HCEC 1CT (cell line): ENCODE measurements at places on chromosomes 7 and 10.

GRCh38 chr10:58384095-58384494, 1.1 kb upstream of the TFAM start:
- DNase-seq: no peak

GRCh38 chr7:27174874-27175625, 930 bp upstream of the HOXA10 start:
- peak; percentile 41 for DNase-seq

- DNase-seq: peak; percentile 39
Observed at GRCh38 chr7:27113991-27114769, 11.7 kb upstream of the HOXA2 start.

- no peak for DNase-seq
Observed at GRCh38 chr7:137935884-137936508, 65.9 kb downstream of the CREB3L2 start.

- DNase-seq: no peak
Observed at GRCh38 chr7:76330261-76330660, 27.8 kb downstream of the HSPB1 start.

DNA sequence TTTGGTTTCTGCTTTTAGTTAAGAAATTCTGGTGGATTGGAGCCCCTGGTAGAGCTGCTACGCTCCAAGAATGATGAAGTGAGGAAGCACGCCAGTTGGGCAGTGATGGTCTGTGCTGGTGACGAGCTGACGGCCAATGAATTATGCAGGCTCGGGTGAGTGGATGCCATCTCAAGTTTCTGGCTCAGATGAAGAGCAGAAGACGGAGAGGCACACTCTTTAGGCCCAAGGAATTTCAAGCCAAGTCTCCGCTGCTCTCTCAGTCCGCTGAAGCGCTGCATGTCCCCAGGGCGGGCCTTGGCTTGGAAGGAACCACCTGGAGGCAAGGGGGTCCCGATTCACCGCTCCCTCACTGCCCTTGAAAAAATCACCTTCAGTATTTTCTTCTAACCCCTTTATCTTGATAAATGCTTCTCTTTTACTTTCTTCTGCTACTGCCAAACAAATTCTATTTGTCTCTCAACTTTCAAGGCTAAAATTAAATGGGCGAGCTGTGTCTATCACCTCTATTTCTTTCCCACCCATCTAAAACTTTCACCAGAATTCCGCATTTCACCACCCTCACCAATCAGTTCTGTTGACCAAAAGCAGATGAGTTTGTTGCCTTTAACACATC, 74.2 kb downstream of the ARMC3 start:
- no peak for DNase-seq

- DNase-seq: no peak
Observed at GRCh38 chr7:13949445-13949844, 40.0 kb downstream of the ETV1 start.

GRCh38 chr10:102246261-102246660, 929 bp downstream of the GBF1 start:
- no peak for DNase-seq

DNA sequence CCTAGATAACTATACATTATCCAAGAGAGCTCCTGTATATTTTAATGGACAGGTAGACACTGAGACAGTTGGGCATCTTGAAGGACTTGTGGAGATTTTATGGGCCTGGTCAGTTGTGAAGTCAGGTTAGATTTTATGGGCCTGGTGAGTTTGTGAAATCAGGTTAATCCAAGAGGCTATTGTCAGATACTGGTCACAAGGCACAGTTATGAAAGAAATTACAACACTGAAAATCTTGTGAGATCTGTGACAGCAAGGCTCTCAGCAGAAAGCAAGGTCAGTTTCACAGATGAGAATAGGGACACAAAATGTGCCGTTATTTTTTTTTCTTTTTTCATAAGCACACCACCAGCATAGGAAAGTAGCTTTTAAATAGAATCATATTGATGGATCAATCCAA, 167.6 kb downstream of the VTI1A start:
- DNase-seq: no peak

DNA sequence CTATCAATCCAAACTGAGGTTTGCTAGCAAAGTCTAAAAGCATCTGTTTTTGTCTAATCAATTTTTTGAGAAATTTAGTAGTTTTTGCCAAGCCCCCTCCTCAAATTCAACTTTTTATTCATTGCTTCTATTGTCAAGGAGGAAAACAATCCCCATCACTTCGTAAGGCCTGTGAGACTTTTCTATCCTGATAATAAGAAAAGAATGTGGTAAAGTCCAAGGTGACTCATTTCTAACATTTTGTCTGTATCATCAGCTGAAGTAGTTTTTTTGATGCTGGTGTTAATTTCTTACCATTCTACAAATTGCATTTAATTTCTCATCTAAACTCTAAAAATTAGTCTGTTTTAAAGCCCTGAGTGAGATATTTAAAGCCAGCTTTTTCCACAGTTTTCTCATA, 11.7 kb downstream of the ANK3 start:
- peak; percentile 35 for DNase-seq

GRCh38 chr10:113292086-113292485, 260.8 kb upstream of the HABP2 start:
- DNase-seq: no peak

- DNase-seq: no peak
Observed at GRCh38 chr7:144782883-144783282, 53.0 kb downstream of the TPK1 start.

DNA sequence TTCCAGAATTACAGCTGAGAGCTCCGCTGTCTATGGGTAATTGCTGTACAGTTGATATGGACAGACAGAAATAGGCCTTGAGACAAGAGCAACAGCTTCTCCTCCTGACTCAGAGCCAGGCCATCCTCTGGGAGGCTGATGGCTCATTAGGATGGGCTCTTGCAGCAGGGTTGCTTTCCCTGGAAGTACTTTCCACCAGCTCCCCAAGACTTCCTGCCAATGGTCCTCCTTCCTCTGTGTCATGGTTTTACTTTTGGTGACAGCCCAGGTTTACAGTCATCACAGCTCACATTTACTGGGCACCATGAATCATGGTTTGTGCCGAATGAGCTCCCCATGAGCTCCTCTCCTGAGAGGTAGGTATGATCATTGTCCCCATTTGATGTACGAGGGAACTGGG, 131.8 kb downstream of the HECW1 start:
- DNase-seq: no peak
